Natural killer cell (primary cell): ENCODE measurements at places on chromosomes 2 and 18.

- no peak for DNase-seq
Measured at GRCh38 chr2:172096626-172097547, 5.8 kb downstream of the DLX2 start.

DNA sequence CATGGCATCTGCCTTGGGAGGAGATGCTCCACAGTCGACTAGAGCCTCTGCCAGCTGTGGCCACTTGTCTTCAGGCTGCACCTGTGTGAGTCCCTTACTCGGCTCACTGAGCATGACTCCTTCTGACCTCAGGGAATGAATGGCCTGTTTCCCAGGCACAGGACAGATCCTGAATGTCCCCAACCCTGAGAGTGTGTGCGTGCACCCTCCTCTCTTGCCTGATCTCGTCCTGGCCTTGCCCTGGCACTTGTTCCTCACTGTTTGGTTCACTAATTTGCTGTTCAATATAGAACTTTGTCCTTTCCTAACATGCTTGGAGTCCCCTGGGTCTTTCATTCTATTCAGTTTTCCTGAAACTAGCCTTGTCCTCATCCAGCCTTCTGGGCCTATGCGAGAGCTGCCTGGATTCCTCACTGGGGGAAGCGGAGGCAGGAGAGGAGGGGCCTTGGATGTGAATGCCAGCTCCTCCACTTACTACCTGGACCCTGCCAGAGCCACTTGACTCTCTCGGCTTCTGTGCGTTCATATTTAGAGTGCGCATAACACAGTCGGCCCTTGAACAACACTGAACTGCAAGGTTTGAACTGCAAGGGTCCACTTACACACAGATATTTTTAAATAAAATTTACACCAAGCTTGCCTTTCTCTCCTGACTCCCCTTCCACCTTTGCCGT lies 184.8 kb downstream of the ACKR3 start:
- DNase-seq: no peak

DNA sequence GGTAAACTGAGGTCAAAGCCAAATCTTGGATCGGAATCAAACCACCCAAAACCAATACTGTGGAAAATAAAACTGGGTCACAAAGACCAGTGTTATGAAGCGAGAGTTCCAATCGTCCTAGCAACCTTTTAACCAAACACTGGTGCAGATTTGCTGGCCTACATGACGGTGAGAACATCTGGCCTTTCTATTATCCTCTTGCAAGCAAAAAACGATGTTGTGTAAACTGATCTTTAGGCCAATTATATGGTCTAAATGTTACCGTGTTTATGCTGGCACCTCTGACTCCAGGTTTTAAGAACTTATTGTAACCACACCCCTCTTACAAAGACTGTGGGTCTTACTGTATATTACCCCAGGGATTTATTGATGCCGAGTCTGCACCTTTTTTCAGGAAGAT lies 145.9 kb downstream of the GFPT1 start:
- no peak for DNase-seq

DNA sequence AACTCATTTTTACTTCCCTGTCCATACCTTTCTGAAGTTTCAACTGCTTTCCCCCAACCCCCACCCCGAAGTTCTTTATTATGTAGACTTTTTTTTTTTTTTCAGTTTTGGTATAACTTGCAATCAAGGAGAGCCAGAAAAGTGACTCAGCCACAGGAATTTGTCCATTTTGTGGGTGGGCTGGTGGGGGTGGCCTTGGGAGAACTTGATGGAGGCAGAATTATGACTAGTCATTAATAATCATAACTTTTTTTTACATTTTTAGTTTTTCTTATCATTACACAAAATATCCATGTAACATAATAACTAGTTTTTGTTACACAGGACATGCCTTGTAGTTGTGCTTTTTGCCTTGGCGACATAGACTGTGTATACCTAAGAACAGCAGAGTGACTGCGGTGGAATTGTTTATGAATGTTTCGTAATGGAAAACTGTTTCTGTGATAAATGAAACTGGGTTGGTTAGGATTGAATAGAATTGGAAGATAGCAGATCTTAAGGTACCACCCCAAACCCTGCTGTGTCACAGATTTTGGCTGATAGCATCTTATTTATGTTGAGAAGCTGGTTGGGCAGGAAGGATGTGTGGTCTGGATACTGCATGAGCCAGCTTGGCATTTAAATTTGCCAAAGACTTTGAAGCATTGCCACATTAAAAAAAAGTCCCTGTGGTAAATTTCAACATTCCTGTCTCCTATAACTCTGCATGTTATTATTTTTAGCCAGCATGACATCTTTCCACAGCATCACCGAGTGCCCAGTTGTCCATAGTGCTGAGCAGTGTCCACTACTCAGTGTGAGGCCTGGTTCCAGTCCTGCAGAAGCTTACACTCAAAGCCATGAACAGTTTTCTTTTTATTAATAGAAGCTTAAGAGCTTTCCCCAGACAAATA lies 30.7 kb downstream of the LYPD6B start:
- peak; percentile 50 for DNase-seq

- DNase-seq: no peak
Measured at GRCh38 chr2:222582928-222583327, 73.0 kb downstream of the FARSB start.

GRCh38 chr2:114368705-114369104 lies 73.7 kb upstream of the DPP10 start:
- DNase-seq: no peak
